ENCODE measurements at places on chromosomes 7 and 10. TPM values are rescaled to one million over a fixed set of nuclear protein-coding genes. Genes with fewer than 3 reads are reported as not detected.

GRCh38 chr10:88113232-88113631 lies 249.8 kb downstream of the PTEN start:
- H3K27me3 ChIP-seq: no peaks in the 10 kb centered on the region
- H3K36me3 ChIP-seq: no peaks in the 10 kb centered on the region
- no peak overlapping the region for H3K27ac ChIP-seq
- H3K4me3 ChIP-seq: no peak overlapping the region

- H3K27ac ChIP-seq: peak overlapping the region; percentile 87
- no peaks in the 10 kb centered on the region for H3K27me3 ChIP-seq
- no peaks in the 10 kb centered on the region for H3K36me3 ChIP-seq
- DNase-seq: no peak
- H3K4me3 ChIP-seq: peak overlapping the region; percentile 62
Observed at GRCh38 chr7:154928136-154929005, 74.6 kb downstream of the PAXIP1 start.

- no peak overlapping the region for H3K4me3 ChIP-seq
- no peak overlapping the region for H3K27ac ChIP-seq
- DNase-seq: no peak
- H3K27me3 ChIP-seq: no peaks in the 10 kb centered on the region
- H3K36me3 ChIP-seq: no peaks in the 10 kb centered on the region
- H3K4me1 ChIP-seq: no peaks in the 10 kb centered on the region
Observed at GRCh38 chr10:106214243-106214642, 950.3 kb downstream of the SORCS1 start.

- no peaks in the 10 kb centered on the region for H3K36me3 ChIP-seq
- H3K27ac ChIP-seq: no peak overlapping the region
- DNase-seq: no peak
- no peaks in the 10 kb centered on the region for H3K27me3 ChIP-seq
- no peak overlapping the region for H3K4me3 ChIP-seq
Observed at GRCh38 chr10:660413-660969, 29.0 kb downstream of the DIP2C start.

GRCh38 chr10:60009276-60009675 lies 102.9 kb upstream of the CCDC6 start:
- DNase-seq: no peak
- no peaks in the 10 kb centered on the region for H3K36me3 ChIP-seq
- no peaks in the 10 kb centered on the region for H3K4me1 ChIP-seq
- H3K27ac ChIP-seq: no peak overlapping the region

DNA sequence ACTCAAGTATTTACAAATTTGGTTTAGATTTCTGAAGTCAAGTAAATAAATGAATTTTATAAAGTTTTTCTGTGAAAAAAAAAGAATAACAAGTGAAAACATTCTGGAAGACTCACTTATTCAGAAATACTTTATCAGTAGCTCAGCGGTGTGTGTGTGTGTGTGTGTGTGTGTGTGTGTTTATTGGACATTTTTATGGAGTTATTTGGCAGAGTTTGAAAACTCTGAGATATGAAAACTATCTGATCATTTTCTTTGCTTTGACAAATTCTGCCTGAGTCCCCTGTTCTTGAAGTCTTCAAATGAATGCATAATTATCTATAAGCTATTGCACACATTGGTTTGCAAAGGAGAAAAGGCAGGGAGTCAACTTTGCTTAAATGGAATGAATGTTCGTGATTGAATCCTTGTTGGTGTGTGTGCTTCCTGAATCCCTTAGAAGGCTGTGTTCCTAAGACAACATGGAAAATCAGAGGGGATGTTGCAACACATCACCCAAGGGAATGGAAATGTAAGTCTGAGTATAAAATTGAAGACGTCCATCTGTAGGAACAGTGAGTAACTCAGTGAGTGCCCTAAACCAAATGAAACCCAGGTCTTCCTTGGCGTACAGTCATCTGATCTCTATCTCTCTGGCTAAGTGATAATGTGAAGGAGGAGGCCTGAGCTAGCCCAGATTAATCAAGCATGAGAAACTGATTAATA lies 160.9 kb downstream of the REEP3 start:
- no peak overlapping the region for H3K4me3 ChIP-seq
- DNase-seq: no peak
- H3K36me3 ChIP-seq: no peaks in the 10 kb centered on the region
- H3K27me3 ChIP-seq: no peaks in the 10 kb centered on the region
- no peaks in the 10 kb centered on the region for H3K4me1 ChIP-seq

DNA sequence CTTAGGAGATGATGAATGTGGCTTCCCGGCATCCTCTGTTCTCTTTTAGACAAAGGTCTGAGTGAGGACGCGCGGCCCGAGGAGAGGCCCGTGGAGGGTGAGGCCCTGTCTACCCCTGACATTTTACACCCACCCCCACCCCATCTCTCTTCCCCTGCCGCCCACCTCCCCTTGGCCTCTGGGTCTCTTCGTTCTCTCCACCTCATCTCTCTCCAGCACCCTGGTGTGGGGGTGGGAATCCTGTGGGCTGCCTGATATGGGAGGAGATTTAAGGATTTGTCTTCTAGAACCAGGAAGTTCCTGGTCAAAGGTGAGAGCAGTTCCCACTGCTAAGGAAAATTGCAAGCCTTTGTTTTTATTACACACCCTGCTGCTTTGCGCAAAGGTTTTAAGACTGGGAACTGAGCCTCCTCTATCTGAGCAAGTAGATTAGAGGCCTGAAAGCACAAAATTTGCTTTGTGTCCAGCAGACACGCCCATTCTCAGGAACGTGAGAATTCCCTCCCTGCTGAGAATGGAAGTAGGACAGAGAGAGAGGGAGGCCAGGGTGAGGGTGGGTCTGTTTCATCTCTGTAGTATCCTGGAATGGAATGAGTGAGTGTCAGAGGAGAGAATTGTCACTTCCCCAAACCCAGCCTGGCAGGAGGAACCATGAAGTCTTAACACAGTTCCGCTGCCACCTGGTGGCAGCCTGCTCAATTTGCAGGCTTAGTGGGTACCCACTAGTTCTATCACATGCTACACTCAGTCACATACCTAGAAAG lies 91.2 kb downstream of the GTF2IRD1 start:
- H3K4me1 ChIP-seq: no peaks in the 10 kb centered on the region
- no peak overlapping the region for H3K4me3 ChIP-seq
- no peaks in the 10 kb centered on the region for H3K27me3 ChIP-seq
- peak; percentile 72 for DNase-seq
- no peak overlapping the region for H3K27ac ChIP-seq
- H3K36me3 ChIP-seq: no peaks in the 10 kb centered on the region

GRCh38 chr7:50748472-50748871 lies 34.2 kb downstream of the GRB10 start:
- no peaks in the 10 kb centered on the region for H3K27me3 ChIP-seq
- no peaks in the 10 kb centered on the region for H3K4me1 ChIP-seq
- no peak overlapping the region for H3K27ac ChIP-seq
- DNase-seq: no peak
- H3K36me3 ChIP-seq: no peaks in the 10 kb centered on the region

- H3K36me3 ChIP-seq: no peaks in the 10 kb centered on the region
- no peak overlapping the region for H3K27ac ChIP-seq
- DNase-seq: peak; percentile 52
Observed at GRCh38 chr10:86314616-86315548, 51.7 kb downstream of the GRID1 start.

DNA sequence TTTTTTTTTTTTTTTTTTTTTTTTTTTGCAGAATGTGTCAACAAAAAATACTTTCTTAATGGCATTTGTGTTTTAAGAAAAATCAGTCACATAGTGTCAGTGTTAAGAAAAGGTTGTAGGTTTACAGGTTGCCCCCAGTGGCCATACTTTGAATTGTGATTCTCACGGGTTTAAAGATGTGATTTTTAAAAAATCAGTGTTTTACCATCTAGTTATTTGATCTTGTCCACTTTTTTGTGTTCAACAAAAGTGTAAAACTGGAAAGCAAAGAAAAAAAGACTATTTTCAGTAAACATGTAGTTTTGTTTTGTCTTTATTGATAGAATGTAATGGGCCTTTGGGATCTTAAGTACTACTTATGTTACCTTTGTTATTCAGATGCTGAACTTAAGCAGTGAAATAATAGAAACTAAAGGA lies 25.7 kb downstream of the SUV39H2 start:
- no peaks in the 10 kb centered on the region for H3K27me3 ChIP-seq
- no peaks in the 10 kb centered on the region for H3K4me1 ChIP-seq
- no peak overlapping the region for H3K27ac ChIP-seq
- no peak overlapping the region for H3K4me3 ChIP-seq
- H3K36me3 ChIP-seq: peaks cover 25% of the 10 kb centered on the region
- DNase-seq: no peak

DNA sequence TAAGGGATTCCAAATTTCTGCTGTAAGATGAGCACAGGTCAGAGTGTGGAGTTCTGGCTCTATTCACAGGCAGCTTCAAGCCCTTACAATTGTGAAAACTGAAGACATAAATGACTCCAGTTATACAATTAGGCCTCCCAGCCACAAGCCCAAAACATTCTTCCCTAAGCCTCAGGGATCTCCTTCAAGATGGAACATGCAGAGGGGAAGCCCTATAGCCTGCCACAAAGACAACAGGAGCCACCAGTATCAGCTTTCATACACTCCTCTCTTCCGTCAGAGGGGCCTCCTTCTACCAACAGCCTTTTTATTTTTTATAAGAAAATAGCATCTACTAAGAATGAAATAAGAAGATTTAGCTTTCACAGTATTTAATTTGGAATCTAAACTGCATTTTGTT lies 46.5 kb downstream of the DLD start:
- no peak overlapping the region for H3K4me3 ChIP-seq
- DNase-seq: no peak
- no peak overlapping the region for H3K27ac ChIP-seq
- no peaks in the 10 kb centered on the region for H3K27me3 ChIP-seq
- peaks cover 6% of the 10 kb centered on the region for H3K4me1 ChIP-seq

- H3K4me3 ChIP-seq: no peak overlapping the region
- H3K36me3 ChIP-seq: no peaks in the 10 kb centered on the region
- DNase-seq: no peak
Observed at GRCh38 chr10:118290471-118290995, 51.6 kb downstream of the FAM204A start.

DNA sequence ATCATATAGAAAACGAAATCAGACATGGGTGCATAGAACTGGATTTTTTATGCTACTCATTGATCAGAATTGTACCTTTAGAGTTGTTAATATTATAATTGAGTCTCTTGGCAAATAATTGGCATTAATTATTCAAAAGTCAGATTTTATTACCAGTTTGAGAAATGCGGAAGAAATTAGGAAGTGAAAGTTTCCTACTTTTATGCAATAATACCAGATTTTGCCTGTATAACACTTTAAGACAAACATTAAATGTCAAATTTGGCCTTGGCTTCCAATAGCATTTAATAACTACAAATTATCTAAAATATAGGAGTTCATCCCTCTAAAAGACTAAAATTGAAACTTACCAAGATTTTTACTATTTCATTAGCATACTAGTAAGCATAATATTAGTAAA lies 6.8 kb upstream of the TFEC start:
- no peaks in the 10 kb centered on the region for H3K27me3 ChIP-seq
- H3K27ac ChIP-seq: no peak overlapping the region
- no peak for DNase-seq
- H3K36me3 ChIP-seq: no peaks in the 10 kb centered on the region

GRCh38 chr7:116776610-116777289 lies 85.6 kb upstream of the CAPZA2 start:
- no peaks in the 10 kb centered on the region for H3K36me3 ChIP-seq
- H3K27me3 ChIP-seq: no peaks in the 10 kb centered on the region
- peaks cover 14% of the 10 kb centered on the region for H3K4me1 ChIP-seq
- no peak overlapping the region for H3K4me3 ChIP-seq
- H3K27ac ChIP-seq: no peak overlapping the region

DNA sequence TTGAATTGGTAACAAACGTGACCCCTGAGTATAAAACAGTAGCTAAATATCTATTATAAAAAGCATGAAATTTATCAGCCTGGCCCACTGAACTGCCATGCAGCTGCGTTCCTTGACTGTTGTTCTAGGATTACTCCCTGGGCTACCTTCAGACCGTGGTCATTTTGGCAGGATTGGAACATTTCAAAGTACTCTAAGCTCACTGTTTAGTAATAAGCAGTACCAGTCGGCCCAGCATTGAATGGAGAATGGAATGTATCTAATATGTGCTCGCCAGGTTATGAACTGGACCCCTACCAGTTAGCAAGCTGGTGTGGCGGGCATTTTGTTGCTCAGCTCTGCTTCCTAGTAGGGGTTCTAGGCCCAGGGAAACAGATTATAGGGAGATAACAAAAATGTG lies 112.2 kb downstream of the SEMA3C start:
- H3K27ac ChIP-seq: no peak overlapping the region
- no peak overlapping the region for H3K4me3 ChIP-seq
- no peaks in the 10 kb centered on the region for H3K36me3 ChIP-seq
- no peaks in the 10 kb centered on the region for H3K27me3 ChIP-seq
- DNase-seq: no peak

DNA sequence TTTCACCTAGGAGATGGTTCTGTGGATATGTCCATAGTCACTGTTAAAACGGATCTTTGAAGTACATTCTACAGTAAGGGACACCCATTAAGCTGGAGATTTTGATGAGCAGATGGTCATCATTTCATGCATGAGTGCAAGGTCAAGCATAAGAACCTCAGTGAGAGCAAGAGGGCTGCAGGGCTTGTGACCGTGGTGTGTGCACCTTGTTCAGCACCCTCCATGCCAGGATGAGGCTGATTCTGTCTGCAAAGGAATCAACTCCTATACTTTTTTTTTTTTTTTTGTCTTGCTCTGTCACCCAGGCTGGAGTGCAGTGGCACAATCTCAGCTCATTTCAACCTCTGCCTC lies 17.6 kb downstream of the PDSS1 start:
- no peaks in the 10 kb centered on the region for H3K4me1 ChIP-seq
- no peaks in the 10 kb centered on the region for H3K27me3 ChIP-seq
- no peak for DNase-seq
- H3K27ac ChIP-seq: no peak overlapping the region

Gene AMPH
- 0.58 TPM for total RNA-seq

Gene NAT16
- total RNA-seq: not detected

Gene ZNF273
- total RNA-seq: 2.3 TPM

Gene H2BK1
- not detected for total RNA-seq

All from upper lobe of right lung (tissue), 1 donor.